ENCODE measurements at places on chromosomes 12 and 14.

- no peak for DNase-seq
Measured at GRCh38 chr14:36989806-36990205, 182.6 kb downstream of the SLC25A21 start.

GRCh38 chr12:50121641-50122040 is 9.6 kb downstream of the COX14 start:
- DNase-seq: no peak

DNA sequence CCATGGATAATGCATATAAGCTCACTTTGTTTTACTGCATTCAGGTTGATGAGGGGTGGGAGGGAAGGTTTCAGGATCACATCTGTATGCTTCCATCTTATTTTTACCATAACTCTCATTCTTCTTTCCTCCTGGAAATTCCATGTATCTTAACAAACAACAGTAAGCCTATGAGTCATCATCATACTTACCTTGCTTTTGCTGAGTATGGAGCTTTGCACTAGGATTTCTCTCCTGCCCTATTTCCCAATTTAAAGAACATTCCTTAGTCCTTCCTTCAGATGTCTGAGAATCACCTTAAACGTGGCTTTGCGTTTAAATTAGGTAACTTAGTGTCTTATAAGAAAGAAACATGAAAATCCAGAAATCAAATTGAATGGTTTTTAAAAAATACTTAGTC is 1.6 kb upstream of the CLEC14A start:
- no peak for DNase-seq

GRCh38 chr14:65536781-65537423 is 124.4 kb downstream of the FUT8 start:
- no peak for DNase-seq

GRCh38 chr14:49594347-49595091 is 4.2 kb upstream of the LRR1 start:
- DNase-seq: no peak

DNA sequence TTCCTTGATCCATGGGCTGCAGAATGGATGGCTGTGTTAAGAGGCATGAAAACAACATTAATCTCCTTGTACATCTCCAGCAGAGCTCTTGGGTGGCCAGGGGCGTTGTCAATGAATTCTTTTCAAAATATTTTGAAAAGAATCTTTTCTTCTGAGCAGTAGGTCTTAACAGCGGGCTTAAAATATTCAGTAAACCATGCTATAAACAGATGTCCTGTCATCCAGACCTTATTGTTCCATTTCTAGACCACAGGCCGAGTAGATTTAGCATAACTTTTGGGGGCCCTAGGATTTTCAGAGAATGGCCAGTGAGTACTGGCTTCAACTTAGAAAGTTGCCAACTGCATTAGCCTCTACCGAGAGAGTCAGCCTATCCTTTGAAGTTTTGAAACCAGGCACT is 130.2 kb downstream of the RAD51B start:
- DNase-seq: no peak

- DNase-seq: no peak
Measured at GRCh38 chr14:64531567-64531966, 9.0 kb upstream of the HSPA2 start.

DNA sequence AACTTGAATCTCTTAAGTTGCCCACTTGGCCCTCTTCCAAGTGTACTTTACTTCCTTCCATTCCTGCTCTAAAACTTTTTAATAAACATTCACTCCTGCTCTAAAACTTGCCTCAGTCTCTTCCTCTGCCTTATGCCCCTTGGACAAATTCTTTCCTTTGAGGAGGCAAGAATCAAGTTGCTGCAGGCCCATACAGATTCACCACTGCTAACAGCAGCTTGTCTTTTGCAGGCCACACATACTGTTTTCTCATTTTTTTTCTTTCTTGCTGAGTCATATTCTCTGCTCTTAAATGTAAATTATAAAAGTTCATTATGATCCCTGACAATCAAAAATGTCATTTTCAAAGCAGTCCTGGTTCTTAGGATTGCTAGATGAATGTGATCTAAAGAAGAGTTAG is 1820.8 kb upstream of the FLRT2 start:
- DNase-seq: no peak

- DNase-seq: no peak
Measured at GRCh38 chr12:25725470-25725869, 172.4 kb upstream of the LMNTD1 start.

DNA sequence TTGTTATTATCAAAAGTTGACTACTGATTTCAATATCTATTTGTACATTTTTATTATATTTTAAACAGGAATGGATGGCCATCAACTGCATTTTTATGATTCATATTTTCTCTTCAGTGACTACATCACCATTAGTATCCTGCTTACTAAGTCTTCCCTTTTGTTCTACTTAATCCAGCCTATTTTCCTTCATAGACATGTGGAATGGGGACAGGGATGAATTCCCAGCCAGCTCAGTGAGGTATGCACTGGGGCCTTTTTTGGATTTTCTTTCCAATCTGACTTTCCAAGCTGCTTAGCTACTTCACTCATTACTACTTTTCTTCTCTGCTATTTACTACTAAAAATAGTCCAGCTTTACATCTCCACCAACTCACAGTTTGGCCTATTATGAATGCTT is 38.4 kb downstream of the AKAP6 start:
- no peak for DNase-seq

DNA sequence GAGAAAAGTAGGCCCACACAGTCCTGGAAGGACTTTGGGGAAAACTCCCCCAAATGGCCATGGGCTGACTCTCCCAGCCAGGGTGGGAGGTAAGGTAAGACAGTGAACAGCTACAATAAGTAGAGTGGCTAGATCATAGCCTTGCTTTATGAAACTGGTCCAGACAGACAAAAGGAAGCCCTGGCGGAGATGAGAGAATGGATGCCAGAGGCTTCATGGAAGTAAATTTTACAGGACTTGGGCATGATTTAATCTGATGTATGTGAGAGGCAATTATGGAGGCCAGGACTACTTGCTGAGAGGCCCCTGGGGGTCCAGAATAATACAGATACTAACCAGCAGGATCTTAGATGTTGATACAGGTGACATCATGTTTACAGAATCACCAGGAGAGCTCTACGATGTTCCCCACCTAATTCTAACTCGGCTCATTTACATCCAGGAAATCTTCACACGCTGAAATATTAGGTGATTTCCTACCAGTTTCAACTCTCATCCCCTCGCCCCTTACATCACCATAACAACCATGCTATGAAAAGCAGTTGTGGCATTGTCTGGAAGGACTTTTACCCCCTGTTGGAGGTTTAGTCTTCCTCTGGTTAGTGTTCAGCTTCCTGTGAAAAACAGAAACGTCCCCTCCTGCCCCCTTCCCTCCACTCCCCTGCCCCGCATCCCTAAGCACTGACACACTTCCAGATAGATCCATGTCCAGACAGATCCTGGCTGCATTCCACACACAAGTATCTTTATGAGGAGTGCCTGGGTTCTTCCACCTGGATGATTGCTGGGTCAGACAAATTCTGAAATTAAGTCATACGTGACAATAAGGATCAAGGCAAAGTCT is 39.5 kb upstream of the NT5DC3 start:
- DNase-seq: no peak

GRCh38 chr12:81644503-81644902 is 114.6 kb downstream of the PPFIA2 start:
- DNase-seq: peak; percentile 81

- no peak for DNase-seq
Measured at GRCh38 chr14:104421892-104422828, 157.4 kb upstream of the C14orf180 start.

GRCh38 chr12:6639151-6639801 is 3.5 kb upstream of the LPAR5 start:
- no peak for DNase-seq

GRCh38 chr12:10759657-10760056 is 36.5 kb upstream of the YBX3 start:
- no peak for DNase-seq

DNA sequence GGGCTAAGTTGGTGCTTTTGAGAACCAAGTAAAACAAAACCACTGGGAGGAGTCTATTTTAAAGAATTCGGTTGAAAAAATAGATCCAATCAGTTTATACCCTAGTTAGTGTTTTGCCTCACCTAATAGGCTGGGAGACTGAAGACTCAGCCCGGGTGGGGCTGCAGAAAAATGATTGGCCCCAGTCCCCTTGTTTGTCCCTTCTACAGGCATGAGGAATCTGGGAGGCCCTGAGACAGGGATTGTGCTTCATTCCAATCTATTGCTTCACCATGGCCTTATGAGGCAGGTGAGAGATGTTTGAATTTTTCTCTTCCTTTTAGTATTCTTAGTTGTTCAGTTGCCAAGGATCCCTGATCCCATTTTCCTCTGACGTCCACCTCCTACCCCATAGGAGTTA is 1.8 kb upstream of the RAB5B start:
- no peak for DNase-seq

DNA sequence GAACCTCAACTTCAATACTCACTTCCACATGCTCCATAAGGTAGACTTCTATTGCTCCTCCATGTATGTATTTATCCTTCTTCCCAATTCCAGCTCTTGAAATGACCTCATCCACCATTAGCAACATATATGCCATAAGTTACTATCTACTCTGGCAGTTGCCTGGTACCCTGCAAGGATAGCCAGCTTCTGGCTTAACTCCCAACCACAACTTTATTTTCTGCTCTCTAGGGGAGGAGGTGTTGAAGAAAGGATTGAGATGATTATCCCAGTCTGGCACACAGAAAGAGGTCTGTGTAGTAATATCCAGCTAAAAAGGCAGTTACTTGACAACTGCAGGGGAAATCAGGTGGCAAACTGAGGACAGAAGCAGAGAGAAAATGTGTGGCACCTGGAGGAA is 71.5 kb upstream of the MDM1 start:
- no peak for DNase-seq

GRCh38 chr14:90663680-90664079 is 152.6 kb downstream of the TTC7B start:
- no peak for DNase-seq

DNA sequence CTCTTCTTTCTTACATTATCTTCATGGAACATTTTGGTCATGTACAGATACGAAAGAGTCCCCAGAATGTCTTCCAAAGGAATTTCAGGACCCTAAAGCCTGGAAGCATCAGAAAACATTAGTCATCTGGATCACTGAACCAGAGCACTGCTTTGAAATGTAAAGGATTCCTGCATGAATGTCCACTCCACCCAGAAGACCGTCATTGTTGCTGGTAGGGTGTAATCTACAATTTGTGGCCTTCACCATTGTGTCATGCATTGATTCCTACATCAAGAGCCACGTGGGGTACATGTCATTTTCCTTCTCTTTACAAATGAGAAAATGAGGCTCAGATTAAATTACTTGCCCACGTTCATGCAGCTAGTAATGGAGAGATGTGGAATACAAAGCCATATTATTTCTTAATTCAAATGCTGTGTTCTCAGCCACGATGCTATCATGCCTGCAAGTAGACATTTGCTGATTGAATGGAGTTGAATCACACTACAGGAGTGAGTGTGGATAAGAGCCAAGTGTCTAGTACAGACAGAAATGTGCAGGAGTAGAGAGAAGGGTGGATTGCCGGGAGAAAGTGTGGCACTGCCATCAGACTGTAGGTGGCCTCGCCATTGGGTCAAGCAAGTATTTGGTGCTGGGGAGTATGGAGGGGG is 231.2 kb downstream of the C12orf75 start:
- no peak for DNase-seq

- no peak for DNase-seq
Measured at GRCh38 chr12:2615665-2616402, 178.9 kb upstream of the FKBP4 start.

- no peak for DNase-seq
Measured at GRCh38 chr12:67539946-67540345, 108.6 kb upstream of the DYRK2 start.

DNA sequence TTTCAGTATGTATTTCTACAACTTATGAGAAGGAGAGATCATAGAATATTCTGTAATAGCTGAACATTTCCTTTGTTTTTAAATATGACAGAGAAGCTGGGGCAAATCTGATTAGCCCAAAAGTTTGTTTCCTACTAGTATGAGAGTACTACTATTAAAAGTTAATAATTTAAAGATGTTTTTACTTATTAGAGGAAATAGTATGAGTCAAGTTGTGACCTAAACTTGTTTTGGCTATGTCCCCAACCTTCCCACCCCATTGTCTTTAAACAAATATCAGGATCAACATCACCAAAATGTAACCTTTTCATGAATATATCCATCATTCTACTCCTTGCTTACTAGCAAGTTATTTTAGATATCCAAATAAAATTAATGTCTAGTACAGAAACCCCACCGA is 10.5 kb downstream of the GNPNAT1 start:
- no peak for DNase-seq

- DNase-seq: no peak
Measured at GRCh38 chr12:112734859-112735695, 56.5 kb upstream of the RPH3A start.

DNA sequence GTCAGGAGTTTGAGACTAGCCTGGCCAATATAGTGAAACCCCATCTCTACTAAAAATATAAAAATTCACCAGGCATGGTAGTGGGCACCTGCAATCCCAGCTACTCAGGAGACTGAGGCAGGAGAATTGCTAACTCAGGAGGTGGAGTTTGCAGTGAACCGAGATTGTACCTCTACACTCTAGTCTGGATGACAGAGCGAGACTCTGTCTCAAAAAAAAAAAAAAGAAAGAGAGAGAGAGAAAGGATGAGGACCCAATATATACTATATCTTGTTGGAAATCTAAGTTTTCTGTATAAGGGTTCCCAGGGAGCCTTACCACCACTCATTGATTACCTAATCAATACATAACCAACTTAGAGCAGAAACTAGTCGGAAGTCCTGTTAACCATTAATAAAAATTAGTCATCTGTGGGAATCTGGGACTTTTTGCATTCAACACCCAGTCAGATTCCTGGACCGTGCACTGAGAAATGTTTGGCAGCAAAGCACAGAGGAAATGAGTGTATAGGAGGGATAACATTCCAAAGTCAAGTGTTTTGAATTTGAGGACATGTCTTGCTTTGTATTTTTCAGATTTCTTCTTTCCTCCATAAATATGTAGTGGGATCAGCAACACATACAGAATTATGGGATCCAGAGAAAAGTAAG is 44.8 kb upstream of the NR2C1 start:
- no peak for DNase-seq

GRCh38 chr14:90534091-90534837 is 137.4 kb downstream of the CALM1 start:
- DNase-seq: no peak

GRCh38 chr12:63319936-63320633 is 169.1 kb upstream of the AVPR1A start:
- DNase-seq: no peak

DNA sequence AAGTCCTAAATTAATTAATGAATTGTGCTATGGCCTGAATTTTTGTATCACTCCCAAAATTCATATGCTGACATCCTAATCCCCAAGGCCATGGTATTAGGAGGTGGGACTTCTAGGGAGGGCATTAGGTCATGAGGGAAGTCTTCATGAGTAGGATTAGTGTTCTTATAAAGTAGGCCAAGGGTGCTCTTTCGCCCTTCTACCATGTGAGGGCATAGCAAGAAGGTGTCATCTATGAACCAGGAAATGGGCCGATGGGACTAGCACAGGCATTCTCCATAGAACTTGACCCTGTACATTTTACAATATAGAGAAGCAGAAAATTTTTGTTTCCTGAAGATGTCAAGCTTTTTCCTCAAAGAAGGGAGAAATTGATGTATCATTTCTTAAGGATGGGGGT is 12.5 kb downstream of the SYT10 start:
- DNase-seq: peak; percentile 1

GRCh38 chr12:32435921-32436705 is 36.8 kb downstream of the FGD4 start:
- DNase-seq: no peak

GRCh38 chr12:59067083-59067482 is 146.8 kb upstream of the LRIG3 start:
- DNase-seq: peak; percentile 9

- DNase-seq: no peak
Measured at GRCh38 chr12:101795013-101795412, 35.7 kb downstream of the GNPTAB start.

GRCh38 chr12:210277-211141 is 3.4 kb downstream of the SLC6A12 start:
- no peak for DNase-seq

All from NCI-H2171 treated with DMSO at 0.1 percent for 48 hours (cell line).